ENCODE measurements at places on chromosomes 3 and 15.

GRCh38 chr15:80234883-80235282 lies 17.1 kb downstream of the CTXND1 start:
- DNase-seq = no peak

DNA sequence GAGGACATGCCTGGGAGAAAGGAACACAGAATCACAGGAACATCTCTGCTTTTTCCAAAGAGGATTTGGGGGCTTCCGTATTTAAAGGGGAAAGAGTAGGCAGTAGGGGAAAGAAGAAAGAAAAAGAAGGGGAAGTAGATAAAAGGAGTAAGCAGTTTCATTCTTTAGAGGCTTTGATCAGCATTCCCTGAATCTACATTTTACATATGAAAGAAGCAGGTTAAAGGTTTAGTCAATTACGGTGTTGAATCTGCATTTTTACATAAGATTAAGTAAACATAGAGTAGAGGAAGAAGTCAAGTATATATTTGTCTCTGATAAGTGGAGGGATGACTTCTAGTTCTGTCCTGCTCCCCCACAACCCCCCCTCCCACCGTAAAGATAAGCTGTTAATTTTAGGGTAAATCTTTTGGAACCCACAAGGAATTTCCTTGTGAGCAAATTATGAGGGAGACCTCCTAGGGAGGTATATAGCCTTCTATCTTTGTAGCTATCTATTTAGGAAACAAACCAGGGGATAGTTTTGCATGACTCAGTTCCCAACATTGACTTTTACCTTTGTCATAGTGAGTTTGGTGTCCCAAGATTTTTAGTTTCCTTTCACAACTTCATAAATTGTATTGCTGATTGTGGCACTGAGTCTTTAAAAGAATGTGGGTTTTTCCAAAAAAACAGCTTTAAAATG lies 8.7 kb upstream of the P2RY12 start:
- no peak for DNase-seq

GRCh38 chr3:111542611-111543300 lies 759 bp downstream of the CD96 start:
- no peak for DNase-seq

- no peak for DNase-seq
Observed at GRCh38 chr3:172096881-172097420, 57.6 kb downstream of the FNDC3B start.

GRCh38 chr3:25153136-25153535 lies 274.9 kb upstream of the RARB start:
- DNase-seq = no peak

DNA sequence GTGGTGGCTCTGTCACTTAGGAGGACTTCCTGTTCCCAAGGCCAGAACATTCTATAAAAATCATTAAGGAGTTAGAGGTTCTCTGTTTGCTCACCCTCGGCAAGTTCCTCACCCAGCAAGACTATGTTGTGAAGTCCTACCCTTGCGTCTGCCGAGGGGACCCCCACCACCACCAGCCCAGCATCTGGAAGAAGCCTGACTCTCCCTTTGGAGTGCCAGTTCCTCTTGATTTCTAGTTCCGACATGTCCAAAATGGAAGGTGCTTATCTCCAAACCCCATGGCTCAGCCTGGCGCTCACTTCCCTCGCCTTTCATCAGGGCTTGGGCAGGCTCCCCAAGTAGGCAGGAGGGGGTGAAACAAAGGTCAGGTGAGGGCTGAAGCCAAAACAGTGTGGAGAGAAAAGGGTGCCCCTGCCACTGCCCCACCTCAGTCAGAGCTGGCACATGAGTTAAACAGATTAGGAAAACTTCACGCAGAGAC lies 41.0 kb downstream of the BHLHE40 start:
- DNase-seq = no peak

DNA sequence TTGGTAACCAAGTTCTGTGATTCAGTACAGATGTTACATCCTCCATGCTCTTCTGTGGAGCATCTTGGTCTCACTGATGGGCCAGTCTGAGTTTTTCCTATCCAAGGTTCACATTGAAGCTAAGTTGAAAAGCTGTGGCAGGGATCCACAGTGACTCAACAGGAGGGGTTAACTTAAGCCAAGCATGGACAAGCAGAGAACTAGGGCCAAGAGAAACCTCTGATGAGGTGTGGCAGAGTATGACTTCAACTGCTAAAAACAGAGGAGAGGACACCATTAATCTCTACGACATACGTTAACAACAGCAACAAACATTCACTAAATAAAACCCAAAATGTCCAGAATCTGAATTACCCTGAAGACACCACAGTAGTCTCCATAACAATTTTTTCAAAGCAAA lies 268.1 kb upstream of the UBE2E2 start:
- DNase-seq = no peak

GRCh38 chr15:100980410-100981046 lies 61.4 kb downstream of the LRRK1 start:
- no peak for DNase-seq

DNA sequence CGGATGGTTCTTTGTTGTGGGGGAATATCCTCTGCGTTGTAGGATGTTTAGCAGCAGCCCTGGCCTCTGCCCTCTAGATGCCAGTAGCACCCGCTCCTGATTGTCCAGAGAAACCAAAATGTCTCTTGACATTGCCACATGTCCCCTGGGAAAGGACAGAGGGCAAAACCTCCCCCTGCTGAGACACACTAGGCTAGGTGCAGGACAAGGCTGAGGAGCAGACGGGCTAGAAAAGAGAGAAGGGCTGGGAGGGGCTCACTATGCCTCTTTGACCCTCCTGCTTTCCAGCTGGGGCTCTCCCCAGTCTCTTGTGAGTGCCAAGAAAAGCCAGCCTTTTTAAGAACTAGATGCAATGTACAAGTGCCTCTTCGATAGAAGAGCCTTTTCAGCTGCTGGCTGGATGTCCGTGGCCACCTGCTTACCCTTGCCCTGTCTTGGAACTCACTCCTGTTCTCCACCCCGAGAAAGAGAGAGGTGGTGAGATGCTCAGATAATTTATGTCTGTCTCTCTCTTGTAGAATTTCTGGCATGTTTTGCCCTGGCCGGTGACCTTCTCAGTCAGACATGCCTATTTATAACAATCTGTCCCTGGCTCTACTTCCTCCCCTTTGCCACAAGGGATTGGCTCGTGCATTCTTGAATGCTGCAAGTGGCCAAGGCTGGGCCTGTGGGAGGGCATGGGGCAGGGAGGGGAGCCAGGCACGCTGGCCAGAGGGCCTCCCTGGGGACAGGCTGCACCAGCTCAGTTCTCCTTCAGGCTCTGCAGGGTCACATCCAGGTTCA lies 142.6 kb downstream of the RPLP1 start:
- DNase-seq = no peak

DNA sequence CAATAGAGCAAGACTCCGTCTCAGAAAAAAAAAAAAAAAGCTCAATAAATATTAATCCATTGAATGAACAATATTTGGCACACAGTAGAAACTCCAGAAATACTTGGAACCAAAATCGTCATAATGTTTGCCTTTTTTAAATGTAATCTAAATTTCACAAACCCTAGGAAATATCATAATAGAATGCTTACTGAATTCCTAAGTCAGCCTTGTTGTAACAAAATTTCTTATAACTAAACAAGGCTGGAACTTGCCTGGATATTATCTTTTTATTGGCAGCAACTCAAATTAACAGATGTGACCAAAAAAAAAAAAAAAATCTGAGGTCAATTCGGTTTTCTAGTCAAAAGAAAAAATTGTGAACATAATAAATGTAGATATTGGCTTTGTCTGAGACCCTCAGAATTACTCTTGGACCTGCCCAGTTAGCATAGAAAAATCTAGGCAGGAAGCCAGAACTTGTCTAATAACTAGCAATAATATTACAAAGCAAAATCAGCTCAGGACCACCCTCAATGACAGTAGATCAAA lies 33.3 kb downstream of the GABPB1 start:
- DNase-seq = no peak

GRCh38 chr3:72696815-72697214 lies 151.4 kb downstream of the SHQ1 start:
- DNase-seq = no peak

GRCh38 chr3:71813704-71814103 lies 28.8 kb upstream of the PROK2 start:
- no peak for DNase-seq

GRCh38 chr3:39519103-39519502 lies 51.6 kb downstream of the MOBP start:
- peak; percentile 21 for DNase-seq

DNA sequence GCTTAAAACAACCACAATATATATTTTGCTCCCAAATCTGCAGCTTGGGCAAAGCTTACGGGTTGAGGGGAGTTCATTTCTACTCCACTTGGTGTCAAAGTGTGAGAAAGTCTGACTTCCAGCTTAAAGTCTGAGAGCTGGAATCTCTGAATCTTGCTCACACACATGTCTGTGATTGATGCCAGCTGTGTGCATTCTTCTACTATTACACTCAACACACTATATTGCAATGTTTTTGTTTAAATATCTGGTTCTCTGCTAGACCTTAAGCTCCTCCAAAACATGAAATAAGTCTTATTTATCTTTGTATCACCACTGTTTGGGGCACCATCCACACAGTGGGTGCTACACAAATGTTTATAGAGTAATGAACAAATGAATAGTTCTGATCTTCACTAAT lies 36.7 kb upstream of the SECISBP2L start:
- no peak for DNase-seq

GRCh38 chr3:147940405-147941193 lies 531.4 kb downstream of the ZIC1 start:
- peak; percentile 63 for DNase-seq

DNA sequence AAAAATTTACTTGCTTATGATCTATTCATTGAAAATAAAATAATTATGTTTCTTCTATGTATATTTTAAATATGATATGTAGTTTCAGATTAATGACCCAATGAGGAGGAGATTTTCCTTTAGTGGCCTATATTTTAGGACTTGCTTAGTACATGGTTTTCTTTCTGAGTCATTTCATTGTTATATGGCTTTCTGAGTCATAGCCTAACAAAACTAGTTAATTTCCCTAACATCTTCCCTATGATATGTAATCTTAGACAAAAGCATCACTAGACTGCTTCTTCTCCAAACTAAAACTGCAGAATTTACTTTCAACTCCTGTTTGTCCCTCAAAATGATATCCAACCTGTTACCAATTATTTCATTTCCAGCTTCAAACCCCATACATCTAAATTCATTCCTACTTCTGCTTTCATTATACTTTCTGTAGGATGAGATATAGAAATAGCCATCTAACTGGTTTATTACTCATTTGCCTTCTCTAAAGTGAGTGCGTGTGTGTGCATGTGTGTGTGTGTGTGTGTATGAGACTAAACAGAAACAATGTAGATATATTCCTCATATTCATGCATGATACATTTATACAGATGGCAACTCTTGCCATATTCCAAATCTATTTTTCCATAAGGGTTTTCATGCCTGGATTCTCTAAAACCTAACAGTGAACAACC lies 915.0 kb upstream of the GBE1 start:
- no peak for DNase-seq

- no peak for DNase-seq
Observed at GRCh38 chr15:89998923-89999675, 2.0 kb upstream of the ZNF710 start.

- peak; percentile 95 for DNase-seq
Observed at GRCh38 chr3:181711325-181712135, at the start of gene SOX2. SOX2 (plus strand) TSS chr3:181711925; CDS start chr3:181712361, 436 bp downstream.

- DNase-seq = no peak
Observed at GRCh38 chr15:60799885-60800284, 320.9 kb upstream of the ICE2 start.

DNA sequence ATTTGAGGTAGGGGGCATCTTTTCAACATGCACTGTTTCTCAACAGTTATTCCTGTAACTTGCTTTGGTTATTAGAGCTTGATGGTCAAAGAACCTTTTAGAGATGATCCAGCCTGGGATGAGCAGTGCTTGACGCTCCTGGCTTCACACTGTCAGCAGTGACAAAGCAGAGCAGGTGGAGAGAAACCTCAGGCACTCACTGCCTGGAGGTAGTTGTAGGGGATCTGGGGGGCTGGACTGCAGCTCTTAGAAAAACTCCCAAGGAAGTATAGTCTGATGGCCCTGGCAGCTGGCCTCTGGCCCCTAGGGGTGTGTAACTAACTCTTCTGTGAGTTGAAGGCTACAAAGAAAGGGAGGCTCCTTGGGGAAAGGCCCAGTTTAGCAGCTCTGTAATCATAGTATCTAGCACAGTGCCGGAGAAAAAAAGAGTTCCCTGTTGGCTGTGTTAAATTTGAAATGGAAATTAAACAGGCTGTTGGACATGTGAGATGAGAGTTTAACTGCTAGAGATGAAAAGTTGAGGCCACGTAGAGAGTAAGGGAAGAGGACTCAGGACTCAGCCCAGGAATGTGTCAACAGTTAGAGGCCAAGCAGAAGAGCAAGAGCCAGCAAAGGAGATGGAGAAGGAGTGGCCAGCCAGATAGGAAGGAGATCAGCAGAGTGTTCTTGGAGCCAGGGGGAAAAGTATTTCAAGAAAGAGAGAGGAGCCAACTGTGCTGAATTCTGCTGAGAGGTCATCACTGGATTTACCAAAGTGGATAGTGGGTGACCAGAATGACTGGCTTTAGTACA lies 14.2 kb downstream of the OXNAD1 start:
- no peak for DNase-seq

DNA sequence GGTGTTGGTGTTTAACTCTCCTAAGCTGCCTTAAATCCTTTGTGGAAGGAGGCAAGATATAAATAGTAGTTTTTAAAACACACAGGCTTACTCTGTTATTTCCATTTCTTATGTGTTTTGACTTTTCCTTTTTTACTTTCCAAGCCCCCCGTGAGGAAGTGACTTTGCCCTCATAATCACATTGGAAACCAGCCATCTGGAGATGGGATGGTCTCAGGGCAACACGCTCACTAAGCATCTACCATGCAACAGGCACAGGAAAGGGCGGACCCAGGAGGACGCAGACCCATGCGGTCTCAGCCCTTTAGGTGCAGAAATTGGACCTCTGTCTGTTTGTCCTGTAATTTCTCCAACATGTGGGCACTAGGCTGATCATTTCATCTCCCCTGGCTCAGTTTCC lies 115.7 kb downstream of the PDZRN3 start:
- no peak for DNase-seq

GRCh38 chr3:136577791-136578190 lies 174.4 kb downstream of the STAG1 start:
- no peak for DNase-seq

DNA sequence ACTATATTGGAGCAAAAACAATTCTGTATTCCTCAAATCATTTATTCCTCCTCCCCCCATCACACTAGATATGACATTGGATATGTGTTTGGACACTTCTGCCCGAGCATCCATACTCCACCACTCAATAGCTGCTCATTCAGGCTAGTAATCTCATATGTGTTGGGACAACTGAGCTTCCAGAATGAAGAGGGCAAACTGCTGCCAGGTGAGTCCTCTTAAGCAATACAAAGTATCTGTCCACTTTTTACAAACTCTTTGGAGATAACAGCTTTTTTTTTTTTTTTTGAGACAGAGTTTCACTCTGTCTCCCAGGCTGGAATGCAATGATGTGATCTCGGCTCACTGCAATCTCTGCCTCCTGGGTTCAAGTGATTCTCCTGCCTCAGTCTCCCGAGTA lies 5.4 kb upstream of the TNFSF10 start:
- no peak for DNase-seq
